B cell (primary cell): ENCODE measurements at places on chromosomes 7 and 10. TPM values are rescaled to one million over a fixed set of nuclear protein-coding genes. Genes with fewer than 3 reads are reported as not detected.

GRCh38 chr7:147296986-147297385 lies 1180.4 kb downstream of the CNTNAP2 start:
- DNase-seq = no peak

DNA sequence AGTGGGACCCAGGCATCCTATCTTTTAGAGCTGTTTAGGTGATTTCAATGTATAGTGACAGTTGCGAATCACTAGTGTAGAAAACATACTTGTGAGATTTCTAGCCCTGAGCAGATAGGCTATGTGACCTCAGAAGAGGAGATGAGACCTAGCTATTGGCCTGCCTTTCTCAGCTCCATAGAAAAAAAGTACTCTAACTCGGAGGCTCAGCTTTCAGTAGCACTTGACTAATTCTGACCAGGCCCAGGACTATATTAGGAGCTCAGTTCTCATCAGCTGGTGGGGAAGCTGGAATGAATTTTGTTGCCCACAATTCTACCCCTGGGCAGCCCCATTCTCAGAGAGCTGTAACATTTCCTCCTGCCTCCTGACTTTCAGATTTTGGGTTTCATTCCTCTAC lies 179.9 kb upstream of the NAMPT start:
- DNase-seq = no peak

DNA sequence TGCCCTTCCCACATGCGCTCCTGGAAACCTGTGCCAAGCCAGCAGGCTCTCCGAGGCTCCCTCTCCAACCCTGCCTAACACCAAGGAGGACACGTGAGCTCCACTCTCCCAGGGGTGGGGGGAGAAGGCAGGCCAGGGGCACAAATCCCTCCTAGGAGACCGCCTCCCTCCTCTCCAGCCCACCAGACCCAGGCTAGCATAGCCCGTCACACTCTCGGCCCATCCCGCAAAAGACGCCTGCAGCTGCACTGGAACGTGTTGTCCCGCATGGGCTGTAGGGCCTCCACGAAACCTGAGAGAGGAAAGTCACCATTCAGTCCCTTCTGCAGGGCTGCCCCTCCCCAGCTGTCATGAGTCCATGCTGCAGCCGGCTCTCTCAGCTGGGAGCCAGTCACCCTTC lies 126.3 kb downstream of the MAD1L1 start:
- DNase-seq = no peak

- no peak for DNase-seq
These were observed 174.0 kb upstream of the TCF7L2 start for GRCh38 chr10:112775892-112776674.

GRCh38 chr7:39624935-39625694 lies 1.7 kb downstream of the RALA start:
- no peak for DNase-seq

DNA sequence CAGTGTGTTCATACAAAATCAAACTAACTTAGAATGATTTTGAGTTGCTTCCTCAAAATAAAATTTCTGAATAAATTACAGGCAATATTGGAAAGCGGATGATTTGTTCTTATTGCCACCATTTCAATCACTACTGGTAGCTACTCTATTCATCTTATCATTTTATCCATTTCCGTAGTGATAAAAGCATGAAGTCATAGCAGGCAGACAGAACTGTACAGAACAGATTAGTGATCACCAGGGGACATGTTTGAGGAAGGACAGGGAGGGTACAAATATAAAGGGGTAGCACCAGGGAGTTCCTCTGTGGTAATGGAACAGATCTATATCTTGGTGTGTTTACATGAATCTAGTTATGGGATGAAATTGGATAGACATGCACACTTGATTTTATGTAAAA lies 138.5 kb downstream of the WNT2 start:
- no peak for DNase-seq

NRBF2 gene
- polyA plus RNA-seq = 8.3 and 14.2 TPM in 2 replicates

DNA sequence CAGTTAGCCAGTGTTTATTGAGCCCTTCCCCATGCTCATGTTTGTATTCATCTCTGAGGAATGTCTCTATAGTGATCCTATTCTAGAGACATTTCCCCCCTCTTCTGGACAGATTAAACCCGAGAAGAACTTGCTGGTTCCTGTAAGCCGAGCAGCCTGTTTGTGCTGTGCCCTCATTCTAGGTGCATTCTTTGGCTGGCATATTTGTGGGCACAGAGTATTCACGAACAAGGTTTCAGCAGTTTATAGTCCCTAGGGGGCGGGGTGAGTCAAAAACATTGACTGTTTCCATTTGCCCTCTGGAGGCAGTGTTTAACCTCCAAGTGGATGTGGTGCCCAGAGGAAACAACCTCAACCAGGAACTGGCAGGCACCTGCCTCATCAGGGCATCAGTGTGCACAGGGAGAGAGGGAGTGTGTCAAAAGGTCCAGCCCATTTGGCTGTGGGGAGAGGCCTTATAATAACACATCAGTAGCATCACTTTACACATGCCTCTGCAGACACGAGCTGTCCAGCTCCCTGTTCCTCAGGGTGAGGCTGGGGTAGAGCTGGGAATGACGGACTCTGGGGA lies 273.3 kb upstream of the LRGUK start:
- peak; percentile 18 for DNase-seq

AKR1D1 gene
- polyA plus RNA-seq = not detected in 2 replicates

OR2A1 gene
- polyA plus RNA-seq = 0.31 and 0.52 TPM in 2 replicates

DNA sequence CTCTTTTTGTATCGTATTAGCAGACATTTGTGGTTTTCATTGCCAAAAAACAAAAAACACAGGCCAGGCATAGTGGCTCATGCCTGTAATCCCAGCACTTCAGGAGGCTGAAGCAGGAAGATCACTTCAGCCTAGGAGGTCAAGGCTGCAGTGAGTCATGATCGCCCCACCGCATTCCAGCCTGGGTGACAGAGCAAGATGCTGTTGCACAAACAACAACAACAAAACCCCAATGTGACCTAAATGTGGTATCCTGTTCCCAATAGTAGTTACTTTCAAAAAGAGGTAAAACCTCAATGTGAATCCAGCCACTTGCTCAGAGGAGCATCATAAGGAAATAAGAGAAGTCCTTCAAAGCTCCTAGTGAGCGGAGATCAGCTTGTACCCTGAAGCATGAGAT lies 45.8 kb upstream of the SKAP2 start:
- no peak for DNase-seq

GRCh38 chr7:75537731-75538130 lies 45.6 kb downstream of the SPDYE5 start:
- no peak for DNase-seq

DNA sequence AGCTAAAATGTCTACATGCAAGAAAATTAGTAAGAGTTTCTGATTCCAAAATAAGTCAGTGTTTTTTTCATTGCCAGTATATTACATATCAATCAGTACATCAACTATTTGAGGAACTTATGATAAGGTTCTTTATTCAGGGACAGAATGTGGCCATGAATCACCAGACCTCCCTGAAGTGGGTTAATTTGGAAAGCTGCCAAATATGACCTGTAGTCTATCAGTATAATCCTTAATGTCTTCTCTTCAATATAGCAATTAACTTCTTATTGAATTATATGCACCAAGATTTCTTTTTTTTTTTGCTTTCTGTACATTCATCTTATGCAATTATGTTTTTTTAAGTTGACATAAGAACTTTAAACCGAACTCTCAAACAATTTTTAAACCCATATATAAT lies 714.5 kb upstream of the POT1 start:
- DNase-seq = no peak

DNA sequence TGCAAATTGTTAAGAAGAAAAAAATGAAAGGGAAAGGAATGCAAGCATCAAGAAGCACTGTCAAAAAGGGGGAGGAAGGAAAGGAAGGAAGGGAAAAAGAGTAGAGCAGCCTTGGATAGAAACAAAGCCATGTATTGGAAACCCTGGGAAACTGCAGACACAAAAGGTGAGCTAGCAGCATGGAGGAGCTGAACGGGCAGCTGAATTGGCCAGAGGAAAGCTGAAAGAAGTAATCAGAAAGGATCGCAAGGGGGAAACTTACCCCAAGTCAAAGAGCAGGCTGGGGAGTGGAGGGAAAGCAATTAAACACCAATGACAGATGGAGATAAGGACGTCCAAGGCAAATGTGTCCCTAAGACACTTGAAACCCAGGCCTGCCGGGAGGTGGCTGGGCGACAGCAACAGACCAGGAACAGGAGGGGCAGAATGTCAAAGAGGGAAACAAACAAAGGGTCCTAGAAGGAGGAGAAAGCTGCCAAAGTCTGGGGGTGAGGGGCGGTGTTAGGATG lies 93.8 kb upstream of the SVIL start:
- DNase-seq = no peak

DNA sequence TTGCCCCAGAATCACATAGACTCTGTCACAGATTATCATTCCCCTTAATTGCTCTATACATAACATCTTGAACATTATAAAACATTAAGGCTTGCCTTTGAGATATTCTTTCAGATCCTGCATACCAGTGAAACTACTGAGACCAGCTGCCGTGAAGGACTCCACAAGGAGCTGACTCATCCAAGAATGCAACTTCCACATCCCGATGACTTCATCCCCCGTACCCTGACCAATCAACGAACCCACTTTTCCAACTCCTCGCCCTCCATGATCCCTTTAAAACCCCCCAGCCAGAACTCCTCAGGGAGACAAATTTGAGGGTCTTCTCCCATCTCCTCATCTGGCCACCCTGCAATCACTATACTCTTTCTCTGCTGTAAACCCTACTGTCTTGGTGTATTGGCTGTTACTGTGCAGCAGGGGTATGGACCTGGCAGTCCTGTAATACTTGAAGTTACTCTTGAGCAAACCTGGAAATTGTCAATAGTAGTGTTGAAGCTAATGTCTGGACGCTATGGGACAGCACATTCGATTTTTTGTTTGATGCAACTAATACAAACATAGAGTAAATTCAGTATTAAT lies 49.8 kb downstream of the HTR5A start:
- no peak for DNase-seq

GRCh38 chr10:114541081-114541796 lies 116.8 kb downstream of the ABLIM1 start:
- no peak for DNase-seq

PRKCQ gene
- 0.16 and 0.85 TPM in 2 replicates for polyA plus RNA-seq

DNA sequence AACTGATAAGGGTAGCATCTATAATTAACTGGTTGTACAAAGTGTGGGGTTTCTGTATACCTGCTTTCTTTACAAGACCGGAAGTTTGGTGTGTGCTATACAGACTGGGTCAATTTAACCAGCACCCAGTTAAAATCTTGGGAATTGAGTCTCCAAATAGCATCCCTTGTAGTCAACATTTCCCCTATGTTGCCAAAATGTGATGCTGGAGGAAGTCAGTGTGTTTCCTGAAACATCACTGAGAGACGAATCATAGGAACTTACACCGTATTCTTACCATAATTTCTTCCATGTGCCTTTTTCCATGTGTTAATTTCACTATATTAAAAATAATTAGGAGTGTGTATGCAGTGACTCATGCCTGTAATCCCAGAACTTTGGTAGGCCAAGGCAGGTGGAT lies 1.7 kb downstream of the AKR1C4 start:
- DNase-seq = no peak

SCD gene
- polyA plus RNA-seq = 0.89 and 2.6 TPM in 2 replicates
